ENCODE measurements at places on chromosomes 5 and 9.
A peak's percentile ranks its signal among the peaks of the same experiment; 100 is the strongest.

GRCh38 chr5:55051357-55051756, 27.3 kb downstream of the GZMK start:
- no peak for DNase-seq

- DNase-seq, result no peak
Measured at GRCh38 chr9:137042751-137043727, 2.9 kb downstream of the NPDC1 start.

- no peak for DNase-seq
Measured at GRCh38 chr5:180365829-180366228, 12.7 kb upstream of the GFPT2 start.

GRCh38 chr5:133393776-133394476, 218.4 kb downstream of the FSTL4 start:
- no peak for DNase-seq

DNA sequence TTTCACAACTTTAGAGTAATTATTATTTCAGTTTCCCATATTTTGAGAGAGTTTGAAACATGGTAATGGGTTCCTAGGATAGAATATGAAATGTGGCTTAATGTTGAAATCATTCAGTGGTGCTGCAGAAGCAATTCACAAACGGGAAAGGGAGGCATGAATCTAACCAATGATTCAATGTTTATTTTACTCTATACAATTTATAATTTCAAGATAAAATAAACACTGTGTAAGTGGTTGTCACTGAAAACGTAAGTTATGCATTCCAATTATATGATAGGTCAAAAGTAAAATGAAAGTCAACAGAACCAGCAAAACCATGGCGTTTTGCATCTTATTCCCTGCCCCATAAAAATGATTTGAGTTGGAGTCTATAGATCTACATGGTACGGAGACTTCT, 1207.1 kb upstream of the CDH18 start:
- DNase-seq, result no peak

DNA sequence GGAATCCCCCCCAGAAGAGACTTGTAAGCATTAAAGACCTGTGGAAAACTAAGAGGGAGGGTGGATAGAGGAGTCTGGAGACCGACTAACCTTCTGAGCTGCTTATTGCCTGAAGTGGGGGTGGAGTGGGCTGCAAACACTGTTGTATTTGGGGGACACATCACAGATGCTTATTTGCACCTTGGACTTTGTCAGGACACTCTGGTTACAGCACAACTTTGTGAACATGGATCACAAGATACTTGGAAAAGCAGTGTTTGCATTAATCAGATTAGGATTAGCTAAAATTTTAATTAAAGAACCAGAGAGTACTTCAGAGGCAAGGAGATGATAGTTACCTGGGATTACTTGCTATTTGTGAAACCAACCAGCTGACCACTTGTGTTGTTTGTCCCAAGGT, 30.9 kb downstream of the TMC1 start:
- DNase-seq, result no peak

- DNase-seq, result no peak
Measured at GRCh38 chr5:154517181-154517580, 39.2 kb upstream of the HAND1 start.

GRCh38 chr5:134420343-134420742, 8.7 kb upstream of the CDKN2AIPNL start:
- no peak for DNase-seq

DNA sequence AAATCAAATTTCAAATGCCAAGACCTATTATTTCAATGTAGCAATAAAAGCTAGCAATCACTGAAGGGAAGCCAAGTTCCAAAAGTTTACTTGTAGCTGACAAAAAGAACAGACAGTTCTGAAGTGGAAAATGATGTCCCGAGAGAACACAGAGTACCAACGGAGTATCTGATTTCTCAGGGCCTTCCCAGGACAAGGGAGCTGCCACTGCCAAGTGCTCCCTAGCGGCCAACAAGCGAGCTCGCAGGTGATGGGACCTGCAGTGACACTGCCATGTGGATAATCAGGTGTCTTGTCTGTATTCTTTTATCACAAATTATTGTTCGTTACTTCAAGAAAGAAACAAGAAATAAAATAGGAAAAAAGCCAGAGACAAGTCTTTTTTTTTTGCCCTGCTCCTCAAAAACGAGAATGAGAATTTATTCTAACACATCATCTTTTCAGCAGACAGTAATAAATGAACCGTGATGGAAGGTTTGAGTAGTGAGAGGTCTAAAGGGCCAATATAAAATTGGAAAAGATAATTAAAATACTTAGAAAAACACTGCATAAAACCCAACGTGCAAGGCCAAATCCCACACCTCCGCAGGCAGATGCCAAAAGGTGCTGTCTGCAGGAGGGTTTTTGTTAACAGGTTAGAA, 159.4 kb downstream of the MYO10 start:
- DNase-seq, result no peak

- DNase-seq, result no peak
Measured at GRCh38 chr5:18311266-18311665, 677.0 kb downstream of the TAF11L14 start.

GRCh38 chr5:1480217-1480616, 35.0 kb upstream of the SLC6A3 start:
- no peak for DNase-seq

- DNase-seq, result no peak
Measured at GRCh38 chr5:94522117-94522516, 96.3 kb downstream of the KIAA0825 start.

DNA sequence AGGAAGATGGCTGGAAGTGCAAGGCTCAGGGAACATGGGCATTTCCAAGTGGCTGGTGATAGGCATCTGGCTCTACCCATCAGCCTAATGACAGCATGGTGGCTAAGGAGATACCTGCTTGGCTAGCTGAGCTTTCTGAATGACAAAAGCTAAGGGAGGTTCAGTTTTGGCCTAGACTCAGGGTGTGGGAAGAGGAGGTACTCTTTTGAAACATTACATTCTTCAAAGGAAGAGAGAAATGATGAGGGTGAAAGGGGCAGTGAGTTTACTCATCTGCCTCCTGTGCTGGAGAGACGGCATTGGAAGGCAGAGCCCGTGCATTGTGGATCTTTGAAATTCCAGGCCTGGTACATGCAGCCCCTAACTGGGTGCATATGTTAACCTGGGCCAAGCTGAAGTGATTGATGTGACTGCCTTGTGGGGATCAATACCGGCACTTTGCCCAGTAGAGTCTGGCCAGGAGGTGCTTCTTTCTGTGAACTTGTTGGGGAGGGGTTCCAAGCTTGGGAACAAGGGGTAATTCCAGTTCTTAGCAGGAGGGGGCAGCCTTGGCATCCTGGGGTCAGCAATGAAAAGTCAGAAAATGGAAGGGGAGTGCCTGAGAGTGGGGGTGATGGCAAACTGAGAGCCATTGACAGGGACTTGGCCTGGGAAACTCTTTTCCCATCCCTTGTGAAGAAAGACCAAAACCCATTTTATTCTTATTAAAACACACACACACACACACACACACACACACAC, 108.6 kb downstream of the ACER2 start:
- DNase-seq, result no peak

DNA sequence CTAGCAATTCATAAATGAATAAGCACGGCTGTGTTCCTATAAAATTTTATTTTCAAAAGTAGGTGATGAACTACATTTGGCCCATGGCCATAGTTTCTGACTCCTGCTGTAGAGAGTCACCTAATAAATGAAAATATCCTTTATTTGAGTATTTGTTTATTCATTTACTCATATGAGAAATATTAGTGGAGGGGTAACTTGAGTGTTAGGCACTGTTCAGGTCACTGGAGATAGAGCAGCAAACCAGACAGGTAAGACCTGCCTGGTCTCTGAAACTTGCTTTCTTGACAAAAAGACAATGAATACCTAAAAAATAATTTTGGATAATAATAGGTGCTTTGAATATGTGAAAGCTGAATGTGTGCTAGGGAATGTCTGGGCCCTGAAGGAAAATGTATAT, 68.8 kb downstream of the YIPF5 start:
- DNase-seq, result no peak

- no peak for DNase-seq
Measured at GRCh38 chr9:38024036-38024681, 44.9 kb downstream of the SHB start.

DNA sequence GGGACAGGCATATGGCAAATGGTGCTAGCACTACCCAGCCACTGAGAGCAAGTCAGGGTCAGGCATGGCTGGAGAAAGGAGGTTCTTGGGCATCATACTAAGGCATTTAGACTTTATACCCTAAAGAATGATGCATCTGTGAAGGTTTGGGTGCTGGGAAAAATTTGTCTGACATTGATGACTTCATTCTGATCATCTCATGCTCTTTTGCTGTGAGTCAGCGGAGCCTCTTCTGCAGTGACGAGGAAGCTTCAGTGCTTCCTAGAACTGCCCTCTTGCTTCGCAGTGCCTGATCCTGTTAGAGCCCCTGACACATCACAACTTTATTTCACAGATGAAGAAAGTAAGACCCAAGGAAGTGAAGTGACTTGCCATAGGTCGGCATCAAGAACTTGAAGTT, 266.6 kb upstream of the GAS1 start:
- no peak for DNase-seq

DNA sequence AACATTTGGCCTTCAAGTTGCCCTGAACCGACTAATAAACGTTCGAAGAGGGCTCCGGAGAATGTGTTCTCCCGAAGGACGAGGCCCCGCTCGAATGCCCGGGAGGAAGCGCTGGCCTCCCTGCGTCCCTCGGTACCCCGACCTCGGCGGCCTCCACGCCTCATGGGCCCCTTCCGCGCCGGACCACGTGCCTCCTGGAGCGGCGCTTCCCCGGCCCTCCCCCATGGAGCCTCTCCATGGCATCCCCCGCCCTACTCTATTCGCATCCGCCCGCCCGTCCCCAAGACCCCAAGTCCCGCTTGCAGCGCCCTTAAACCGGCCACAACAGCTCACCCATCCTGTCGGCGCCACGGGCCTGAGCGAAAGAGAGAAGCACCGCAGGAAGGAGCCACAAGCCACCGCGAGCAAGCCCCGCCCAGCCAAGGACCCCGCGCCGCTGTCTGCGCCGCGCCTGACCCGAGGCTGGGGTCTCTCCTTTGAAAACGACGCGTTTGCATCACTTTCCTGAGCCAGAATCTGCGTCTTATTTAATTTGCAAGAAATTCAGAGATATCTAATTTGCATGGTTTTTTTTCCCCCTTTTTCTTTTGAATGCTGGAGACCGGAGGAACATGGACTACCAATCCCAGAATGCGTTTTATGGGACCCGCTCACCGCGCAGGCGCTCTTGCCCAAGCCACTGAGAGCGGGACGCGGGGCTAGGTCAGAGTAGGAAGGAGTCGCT, at the start of gene RPS23:
Gene RPS23, minus strand, starts transcription at position 368 of the 724 bp plus-strand sequence. Its CDS starts 31 bp downstream, at position 337.
- DNase-seq, result peak; percentile 73

DNA sequence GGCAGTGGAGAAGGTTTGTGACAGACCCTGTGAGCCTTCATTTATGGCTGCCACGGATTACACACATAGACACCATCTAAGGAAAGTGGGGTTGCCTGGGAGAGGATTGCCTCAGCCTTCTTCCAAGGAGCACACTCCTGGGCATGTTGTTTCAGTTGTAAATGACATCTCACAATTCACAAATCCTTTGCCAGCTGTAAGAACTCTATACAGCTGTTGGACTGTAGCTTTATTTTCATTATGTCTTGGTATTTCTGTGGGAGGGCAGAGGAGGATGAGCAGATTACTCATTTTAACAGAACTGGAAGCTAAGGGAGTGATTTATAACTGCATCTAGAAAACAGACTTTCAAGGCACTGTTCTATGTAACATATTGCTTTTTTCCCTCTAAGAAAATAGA, 25.6 kb downstream of the MELK start:
- no peak for DNase-seq

DNA sequence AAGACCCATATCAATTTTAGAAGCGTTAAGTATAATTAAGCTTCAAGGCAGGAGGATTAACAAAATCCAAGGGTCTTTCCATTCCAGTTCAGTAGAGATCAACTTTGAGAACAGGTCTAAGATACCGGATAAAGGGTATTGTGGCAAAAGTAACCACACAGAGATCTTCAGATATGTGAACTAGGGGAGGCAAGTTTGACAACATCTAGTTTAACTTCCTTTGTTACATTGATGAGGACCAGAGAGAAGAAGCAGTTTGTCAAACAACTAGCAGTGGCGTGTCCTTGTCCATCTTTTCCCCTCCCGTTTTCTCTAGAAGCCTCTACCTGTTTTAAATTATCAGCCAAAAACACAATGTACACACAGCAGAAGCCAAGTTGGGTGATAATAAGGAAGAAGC, 8.6 kb downstream of the SLC36A2 start:
- DNase-seq, result no peak

DNA sequence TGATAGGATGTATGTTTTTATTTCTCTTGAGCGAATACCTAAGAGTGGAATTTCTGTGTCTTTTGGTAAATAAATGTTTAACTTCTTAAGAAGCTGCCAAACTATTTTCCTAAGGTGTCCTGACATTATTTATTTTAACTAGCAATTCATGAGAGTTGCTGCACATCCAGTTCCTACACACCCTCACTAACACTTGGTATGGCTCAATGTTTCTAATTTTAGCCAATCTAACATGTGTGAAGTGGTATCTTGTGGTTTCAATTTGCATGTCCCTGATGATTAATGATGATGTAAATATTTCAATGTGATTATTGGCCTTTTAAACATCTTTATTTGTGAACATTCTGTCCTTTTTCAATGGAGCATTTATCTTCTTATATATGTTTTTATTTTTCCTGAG, 2095.5 kb upstream of the C9orf72 start:
- DNase-seq, result no peak

- no peak for DNase-seq
Measured at GRCh38 chr9:69495296-69495695, 170.3 kb downstream of the ENTREP1 start.

GRCh38 chr5:81837667-81838306, 86.9 kb upstream of the SSBP2 start:
- DNase-seq, result no peak

GRCh38 chr9:5041390-5042115, 56.5 kb downstream of the JAK2 start:
- no peak for DNase-seq

- DNase-seq, result no peak
Measured at GRCh38 chr5:35947085-35947484, 8.7 kb upstream of the CAPSL start.

GRCh38 chr5:163503106-163504078, 2.0 kb upstream of the MAT2B start:
- DNase-seq, result peak; percentile 75

- no peak for DNase-seq
Measured at GRCh38 chr5:139076111-139076510, 122.1 kb downstream of the SIL1 start.

- DNase-seq, result peak; percentile 77
Measured at GRCh38 chr9:127968700-127969383, 11.9 kb downstream of the EEIG1 start.

Data from AG09319 (cell line).